ENCODE measurements at places on chromosomes 16 and 17. TPM values are rescaled to one million over a fixed set of nuclear protein-coding genes. Genes with fewer than 3 reads are reported as not detected.

DNA sequence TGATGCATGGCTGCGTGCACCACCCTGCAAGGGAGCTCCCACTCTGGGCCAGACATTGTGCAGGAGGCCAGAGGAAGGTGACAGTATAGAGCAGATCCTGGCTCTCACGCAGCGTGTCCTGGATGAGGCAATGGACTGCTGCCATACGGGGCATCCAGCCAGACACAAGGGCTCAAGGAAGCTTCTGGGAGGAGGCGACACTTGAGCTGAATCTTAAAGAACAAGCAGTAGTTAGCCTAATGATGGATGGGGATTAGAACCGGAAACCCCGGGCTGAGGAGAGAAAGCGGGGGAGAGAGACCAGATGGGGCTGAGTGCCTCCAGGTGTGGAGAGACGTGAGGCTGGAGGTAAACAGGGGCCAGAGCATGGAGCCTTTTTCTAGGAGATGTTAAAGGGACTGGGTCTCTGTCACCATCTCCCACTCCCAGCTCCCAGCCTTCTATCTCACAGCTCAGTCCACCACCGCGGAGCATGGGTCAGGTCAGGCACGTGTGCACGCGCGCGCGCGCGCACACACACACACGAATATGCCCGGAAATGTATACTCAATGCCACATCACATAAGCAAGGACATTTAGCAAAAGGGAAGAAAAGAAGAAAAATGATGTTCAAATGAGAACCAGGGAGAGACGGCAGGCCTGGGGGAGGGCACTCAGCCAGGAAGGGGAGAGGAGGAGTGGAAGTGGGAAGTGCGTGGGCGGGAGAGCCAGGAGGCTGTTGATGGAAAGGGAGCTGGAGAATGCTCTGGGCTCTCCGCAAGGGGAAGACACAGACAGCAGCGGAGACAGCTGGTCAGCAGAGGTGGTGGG, 46.3 kb downstream of the CCDC42 start:
- peak; percentile 89 for DNase-seq

- peak; percentile 38 for DNase-seq
Observed at GRCh38 chr17:62761884-62762283, 46.2 kb downstream of the MARCHF10 start.

GRCh38 chr17:38430316-38430715, 2.1 kb downstream of the ARHGAP23 start:
- DNase-seq, result no peak

- peak; percentile 85 for DNase-seq
Observed at GRCh38 chr16:4021070-4021779, 95.0 kb downstream of the ADCY9 start.

GJC1 gene
- 1.8 TPM for polyA plus RNA-seq

All from kidney (tissue), 22 donors.